GM18507 (cell line): ENCODE measurements at places on chromosomes 11 and 22.

- peak; percentile 61 for DNase-seq
Measured at GRCh38 chr11:128757235-128757711, 63.4 kb downstream of the FLI1 start.

GRCh38 chr11:21429401-21429800, 760.0 kb downstream of the NELL1 start:
- DNase-seq, result no peak

- DNase-seq, result no peak
Measured at GRCh38 chr22:25760294-25760693, 18.3 kb downstream of the MYO18B start.

DNA sequence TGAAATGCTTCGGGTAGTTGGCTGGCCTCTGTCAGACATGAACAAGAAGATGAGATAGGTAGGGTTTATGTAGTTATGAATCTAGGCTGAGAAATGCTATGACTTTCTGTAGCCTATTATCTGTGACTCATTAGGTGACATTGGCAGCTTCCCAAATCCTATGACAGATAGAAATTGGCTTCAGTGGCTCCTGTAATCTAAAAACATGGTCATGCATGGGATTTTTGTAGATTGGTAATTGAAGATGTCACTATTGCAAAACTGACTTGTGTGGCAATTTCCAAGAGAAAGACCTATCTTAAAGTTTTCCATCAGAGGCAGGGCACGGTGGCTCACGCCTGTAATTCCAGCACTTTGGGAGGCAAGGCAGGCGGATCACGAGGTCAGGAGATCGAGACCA, 29.4 kb upstream of the GRIK4 start:
- no peak for DNase-seq

- DNase-seq, result no peak
Measured at GRCh38 chr11:25211635-25212254, 714.9 kb downstream of the LUZP2 start.
